ENCODE measurements at places on chromosomes 6 and 20.

DNA sequence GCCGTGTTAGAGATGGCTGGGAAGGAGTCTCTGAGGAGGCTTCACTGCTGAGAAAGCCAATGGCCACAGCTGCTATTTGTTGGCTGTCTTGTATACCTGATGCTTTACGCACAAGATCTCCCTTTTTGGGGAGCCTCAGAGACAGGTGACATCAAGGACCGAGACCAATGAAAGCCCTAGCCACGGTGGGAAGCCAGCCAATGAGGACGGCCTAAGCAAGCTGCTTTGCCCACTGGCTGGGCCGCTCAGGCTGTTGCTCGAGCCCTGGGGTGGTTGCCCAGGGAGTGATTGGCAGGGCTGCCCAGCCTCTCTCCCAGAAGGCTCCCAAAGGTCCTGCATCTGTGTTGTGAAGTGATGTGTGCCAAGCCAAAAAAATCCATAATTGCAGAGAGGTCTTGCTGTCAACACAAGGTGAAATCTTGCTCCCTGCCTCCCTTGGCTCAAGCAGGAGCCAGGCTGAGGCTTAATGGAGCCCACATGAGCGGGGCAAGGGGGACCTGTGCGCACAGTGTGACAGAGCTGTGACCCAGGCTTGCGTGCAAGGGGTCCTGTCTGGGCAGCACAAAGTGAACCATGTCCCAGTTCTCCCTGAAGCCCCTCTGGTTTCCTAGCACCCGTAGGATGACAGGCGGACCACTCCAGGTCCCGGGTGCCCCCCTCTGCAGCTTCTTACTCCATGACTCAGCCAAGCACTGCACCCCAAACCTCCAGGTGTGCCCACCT is 4.3 kb downstream of the MMP24OS start:
- no peak for DNase-seq

DNA sequence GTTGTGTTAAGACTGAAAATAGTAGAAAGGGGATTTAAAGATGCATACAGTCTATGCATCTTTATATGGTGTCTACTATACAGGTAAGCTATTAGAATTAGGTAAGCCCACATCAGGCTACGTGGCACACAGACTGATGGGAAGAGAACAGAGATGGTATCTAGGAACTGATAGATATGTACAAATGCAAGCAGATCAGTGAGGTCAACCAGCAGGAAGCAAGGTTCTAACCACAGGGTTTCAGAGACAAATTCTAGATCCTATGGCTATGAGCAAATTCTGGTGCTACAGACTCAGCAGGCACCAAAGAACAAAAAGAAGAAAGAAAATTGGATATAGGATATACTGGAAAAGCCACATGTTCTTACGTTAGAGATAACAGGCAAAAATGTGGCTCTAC is 110.6 kb downstream of the TRDN start:
- no peak for DNase-seq

DNA sequence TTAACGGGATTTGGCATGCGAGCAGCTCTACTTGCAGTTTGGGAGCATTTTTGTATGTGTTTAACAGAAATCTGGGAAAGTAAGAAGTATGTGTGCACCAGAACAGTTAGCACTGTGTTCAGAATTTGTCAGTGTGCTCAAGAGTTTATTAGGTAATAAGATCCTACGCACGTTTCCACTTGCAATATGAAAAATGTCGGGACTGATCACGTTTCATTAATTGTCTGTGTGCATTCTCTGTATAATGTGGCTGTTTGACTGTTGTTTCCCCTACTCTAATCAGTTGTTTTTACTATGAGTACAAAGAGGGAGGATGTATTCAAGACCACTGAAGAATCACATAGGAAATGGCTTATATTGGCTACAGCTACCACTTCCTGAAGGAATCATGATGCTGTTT is 349.7 kb upstream of the POU3F2 start:
- no peak for DNase-seq

GRCh38 chr6:87925373-87926060 is 122.1 kb upstream of the SPACA1 start:
- no peak for DNase-seq

GRCh38 chr20:59752704-59753460 is 148.5 kb downstream of the PHACTR3 start:
- DNase-seq = no peak

- no peak for DNase-seq
Measured at GRCh38 chr6:3195695-3196497, 31.6 kb downstream of the TUBB2B start.

DNA sequence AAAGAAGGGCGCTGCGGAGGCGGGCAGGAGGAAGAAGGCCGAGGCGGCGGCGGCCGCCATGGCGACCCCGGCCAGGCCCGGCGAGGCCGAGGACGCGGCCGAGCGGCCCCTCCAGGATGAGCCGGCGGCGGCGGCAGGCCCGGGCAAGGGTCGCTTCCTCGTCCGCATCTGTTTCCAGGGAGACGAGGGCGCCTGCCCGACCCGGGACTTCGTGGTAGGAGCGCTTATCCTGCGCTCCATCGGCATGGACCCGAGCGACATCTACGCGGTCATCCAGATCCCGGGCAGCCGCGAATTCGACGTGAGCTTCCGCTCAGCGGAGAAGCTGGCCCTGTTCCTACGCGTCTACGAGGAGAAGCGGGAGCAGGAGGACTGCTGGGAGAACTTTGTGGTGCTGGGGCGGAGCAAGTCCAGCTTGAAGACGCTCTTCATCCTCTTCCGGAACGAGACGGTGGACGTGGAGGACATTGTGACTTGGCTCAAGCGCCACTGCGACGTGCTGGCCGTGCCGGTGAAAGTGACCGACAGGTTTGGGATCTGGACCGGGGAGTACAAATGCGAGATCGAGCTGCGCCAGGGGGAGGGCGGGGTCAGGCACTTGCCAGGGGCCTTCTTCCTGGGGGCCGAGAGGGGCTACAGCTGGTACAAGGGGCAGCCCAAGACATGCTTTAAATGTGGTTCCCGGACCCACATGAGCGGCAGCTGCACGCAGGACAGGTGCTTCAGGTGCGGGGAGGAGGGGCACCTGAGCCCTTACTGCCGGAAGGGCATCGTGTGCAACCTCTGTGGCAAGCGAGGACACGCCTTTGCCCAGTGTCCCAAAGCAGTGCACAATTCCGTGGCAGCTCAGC is 780 bp downstream of the ZCCHC3 start:
- DNase-seq = no peak

DNA sequence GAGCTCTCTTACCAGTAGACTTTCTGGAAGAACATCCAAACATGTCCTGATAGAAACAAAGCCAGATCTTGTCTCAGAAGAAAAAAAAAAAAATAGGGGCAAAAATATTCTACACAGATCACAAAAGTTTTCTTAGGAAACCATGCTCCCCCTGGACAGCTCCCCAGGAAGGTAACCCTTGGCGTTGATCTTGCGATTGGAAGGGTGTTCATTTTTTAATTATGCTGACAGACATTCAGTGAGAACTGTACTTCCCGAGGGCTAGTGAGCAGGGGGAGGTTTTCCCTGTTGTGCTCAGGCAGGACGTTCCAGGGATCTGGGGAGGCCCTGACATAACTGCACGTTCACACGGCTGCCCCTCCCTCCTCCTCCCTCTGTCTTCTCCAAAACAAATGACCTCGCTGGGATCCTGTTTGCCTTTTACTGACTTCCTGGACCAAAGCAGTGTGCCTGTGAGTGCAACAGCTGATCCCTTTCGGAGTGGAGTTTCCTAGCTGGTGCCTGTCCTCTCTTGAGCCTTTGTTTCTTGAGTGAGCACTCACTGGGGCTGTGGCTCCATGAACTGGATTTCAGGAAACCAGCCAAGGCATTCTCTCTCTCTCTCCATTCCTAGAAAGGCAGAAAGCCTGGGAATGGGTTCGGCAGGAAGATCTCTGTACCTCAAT is 46.7 kb downstream of the MARCKS start:
- DNase-seq = no peak

DNA sequence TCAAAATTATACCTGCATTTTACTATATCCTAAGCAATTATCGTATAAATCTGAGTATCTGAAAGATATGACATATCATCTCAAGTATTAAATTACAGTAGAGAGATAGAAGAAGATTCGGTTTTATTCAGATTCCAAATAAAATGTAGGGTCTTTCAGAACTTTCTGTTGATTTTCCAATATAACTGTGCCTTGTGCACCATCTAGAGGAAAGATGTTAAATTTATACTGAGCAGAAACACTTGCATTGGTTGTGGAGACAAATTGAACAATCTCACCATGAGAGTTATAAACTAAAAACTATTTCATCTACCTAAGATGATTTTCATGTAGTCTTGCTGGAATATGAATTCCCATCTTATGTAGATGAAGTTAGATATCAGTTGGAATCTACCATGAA is 26.8 kb upstream of the HSF2 start:
- DNase-seq = no peak

DNA sequence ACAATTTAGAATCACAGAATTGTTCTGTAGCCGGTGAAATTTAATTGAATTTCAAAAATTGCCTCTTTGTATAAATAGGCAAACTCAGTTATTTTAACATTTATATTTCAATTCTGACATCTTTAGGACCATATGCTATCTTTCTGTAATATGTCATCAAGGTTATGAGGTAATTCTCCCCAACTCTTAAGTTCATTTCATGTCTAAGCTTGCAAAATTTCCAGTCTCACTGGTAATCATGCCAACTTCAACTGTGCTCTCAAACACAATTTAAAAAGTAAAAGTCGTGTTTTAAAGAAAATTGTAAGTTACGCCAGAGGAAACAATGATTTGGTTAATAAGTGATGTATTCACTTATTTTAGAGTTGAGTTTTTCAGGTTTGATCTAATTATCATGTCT is 1.4 kb downstream of the NCOA7 start:
- DNase-seq = no peak

- DNase-seq = no peak
Measured at GRCh38 chr6:147081076-147081609, 123.1 kb upstream of the STXBP5 start.

DNA sequence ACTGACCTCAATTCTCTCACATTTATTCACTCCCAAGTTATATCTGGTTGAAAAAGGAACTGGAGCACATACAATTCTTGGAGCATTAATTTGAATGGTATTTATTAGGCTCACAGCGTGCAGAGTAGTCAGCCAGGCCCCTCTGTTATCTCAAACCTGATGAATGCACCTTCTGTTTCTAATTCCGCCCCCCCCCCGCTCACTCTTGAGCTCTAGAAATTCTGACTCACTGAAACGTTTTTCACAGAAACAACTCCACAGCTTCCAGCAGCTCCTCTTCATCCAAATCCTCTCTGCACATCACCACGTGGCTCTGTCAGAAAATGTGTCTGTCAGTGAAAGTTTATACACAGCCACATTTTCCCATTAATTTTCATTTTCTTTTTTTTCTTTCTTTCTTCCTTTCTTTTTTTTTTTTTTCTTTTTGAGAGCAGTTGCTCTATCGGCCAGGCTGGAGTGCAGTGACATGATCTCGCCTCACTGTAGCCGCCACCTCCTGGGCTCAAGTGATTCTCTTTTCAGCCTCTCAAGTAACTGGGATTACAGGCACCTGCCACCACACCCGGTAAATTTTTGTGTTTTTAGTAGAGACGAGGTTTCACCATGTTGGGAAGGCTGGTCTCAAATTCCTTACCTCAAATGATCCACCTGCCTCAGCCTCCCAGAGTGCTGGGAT is 109.4 kb downstream of the TBXT start:
- no peak for DNase-seq

DNA sequence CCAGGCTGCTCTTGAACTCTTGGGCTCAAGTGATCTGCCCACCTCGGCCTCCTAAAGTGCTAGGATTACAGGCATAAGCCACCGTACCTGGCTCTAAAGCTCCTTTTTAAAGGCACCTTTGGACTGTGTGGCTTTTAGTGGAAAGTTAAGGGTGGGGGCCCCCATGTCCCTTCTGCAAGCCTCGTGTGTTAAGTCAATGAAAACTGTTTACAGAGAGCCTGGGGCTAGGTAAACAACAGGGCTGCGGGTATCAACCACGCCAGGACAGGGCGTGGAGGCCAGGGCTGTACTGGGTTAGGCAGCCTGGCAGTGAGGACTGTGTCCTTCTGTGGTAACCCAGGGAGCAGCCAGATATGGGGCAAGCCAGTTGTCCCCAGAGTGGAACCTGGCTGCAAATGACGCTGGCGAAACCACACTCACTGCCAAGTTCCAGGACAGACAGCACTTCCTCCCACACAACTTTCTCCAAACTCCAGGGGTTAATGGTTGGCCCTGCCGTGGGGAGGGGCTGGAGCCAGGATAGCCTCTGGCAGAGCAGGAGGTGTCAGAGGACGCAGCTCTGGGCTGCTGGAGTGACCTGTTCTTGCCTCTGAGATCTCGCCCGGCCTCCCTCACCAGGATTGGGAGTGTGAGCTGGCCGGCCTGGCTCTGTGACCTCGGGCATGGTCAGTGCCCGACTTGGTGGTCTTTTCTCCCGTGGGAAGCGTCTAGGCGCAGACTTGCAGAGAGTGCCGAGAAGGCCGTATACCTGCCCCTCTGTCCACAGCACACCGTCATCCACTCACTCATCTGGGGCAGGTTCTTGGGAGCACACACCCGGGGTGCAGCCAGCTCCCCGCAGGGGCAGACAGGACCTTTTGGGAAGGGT is 3.2 kb downstream of the SLC17A9 start:
- DNase-seq = no peak

DNA sequence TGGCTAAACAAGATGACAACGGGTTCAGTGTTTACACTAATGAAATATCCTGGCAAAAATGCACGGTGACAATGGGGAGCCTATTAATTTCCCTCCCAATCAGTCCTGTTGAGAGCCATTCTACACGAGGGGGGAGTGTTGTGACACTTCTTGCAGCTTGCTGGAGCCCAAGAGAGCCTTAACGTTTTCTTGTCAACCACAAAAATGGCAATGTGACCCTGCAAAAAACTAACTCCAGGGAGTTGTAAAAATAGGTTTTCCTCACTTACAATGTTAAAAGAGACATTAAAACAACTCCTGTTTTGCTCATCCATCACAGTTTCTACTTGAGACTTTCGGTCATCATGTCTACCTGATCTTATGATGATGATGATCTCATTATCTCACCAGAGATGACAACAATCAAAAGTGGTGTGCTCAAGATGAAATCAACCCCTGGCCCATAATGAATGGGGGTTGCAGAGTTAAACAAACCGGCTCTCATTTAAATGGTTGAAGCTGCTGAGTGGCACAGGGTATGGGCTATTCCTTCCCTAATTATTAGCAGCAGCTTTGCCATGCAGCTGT is 57.9 kb downstream of the GJA10 start:
- DNase-seq = no peak

DNA sequence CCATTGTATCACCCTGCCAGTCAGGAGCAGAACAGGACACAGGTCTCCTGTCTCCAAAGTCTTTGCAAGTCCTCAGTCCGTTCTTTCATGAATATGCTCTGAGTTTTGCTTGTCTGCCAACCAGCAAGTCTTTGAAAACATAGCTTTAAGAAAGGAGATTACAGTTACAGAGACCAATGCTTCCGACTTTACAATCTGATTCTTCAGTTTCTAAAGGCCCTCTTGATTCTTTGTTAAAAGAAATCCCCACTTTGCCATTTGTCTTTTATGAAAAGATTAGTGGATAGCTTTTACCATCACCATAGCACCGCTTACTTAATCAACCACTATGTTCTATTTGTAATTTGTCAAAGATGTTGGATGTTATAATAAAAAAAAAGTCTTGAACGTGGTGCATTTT is 562.8 kb upstream of the BTBD3 start:
- no peak for DNase-seq
